ENCODE measurements at places on chromosomes 2 and 18.

DNA sequence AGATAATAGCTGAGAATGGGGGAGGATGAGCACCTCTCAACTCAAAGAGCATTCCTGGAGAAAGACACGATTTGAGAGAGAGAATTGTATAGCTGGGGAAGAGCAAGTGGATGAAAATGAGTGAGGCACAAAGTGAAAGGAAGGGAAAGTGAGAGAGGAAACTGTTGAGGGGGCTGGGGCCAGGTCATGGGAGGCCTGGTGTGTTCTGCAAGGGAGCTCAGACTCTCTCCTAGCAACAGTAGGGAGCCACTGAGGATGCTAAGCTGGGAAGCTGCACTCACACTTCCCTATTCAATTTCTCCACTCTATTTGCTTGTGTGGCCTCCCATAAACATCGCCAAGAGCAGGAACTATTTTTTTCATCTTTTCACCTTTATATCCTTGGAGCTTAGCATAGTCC lies 14.8 kb downstream of the EVA1A start:
- DNase-seq: no peak

DNA sequence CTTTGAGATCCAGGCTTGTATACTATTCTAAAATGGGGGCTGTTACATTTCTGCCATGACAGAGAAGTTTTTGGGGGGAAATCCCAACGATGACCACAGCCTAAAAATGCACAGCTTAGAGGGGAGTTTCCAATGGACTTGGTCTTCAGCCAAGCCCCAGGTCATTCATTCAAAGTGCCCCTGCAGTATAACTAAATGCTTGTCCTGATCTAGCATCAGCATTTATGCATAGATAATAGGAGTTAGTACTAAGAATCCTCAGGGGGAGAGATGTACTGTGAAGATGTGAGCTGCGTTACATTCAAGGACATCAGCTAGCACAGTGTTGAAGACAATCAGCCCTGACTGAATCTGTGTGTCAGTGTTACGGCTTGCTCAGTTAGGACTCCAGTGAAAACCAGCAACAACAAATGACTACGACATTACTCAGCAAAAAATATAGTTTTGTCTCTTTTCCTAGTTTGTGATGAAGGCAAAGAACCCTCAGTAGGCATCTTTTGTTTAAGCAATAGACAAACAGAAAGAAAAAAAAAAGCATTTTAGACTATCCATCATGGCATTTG lies 160.9 kb downstream of the ZEB2 start:
- no peak for DNase-seq

DNA sequence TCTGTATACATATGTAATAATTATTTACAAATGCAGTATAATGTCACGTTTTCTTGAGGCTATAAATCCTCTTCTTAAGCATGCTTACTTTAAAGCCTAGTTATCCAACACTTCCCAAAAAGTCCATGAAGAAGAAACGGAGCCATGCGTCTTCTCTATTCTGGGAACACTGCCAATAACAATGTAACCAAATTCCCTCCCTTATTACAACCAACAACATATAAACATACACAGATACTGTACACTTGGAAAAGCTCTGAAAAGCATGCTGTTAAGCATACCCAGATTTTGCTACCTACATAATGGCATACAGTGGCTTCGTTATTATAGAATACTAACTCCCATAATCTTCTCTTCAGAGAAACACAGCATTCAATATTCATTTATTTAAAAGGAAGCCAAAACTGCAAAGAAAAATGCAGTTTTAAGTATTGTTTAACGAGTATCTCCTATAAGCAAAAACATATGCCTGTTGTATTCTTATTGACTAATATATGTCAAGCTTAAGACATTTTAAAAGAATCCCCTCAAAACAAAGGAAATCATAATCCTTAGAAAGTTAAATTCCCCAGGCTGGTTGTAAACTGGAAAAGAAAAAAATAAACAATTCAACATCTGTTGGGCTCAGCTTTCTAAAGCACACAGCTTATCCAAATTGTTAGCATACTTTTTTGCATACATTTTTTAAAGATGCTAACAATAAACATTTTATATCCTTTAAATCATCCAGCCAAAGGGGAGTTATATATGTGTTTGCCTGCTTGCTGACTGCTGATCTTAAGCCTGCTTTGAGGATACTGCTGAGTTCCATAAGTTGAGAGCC lies 83.4 kb downstream of the SLC25A12 start:
- DNase-seq: no peak

- DNase-seq: no peak
These were observed 27.6 kb upstream of the OTOS start for GRCh38 chr2:240168041-240168440.

DNA sequence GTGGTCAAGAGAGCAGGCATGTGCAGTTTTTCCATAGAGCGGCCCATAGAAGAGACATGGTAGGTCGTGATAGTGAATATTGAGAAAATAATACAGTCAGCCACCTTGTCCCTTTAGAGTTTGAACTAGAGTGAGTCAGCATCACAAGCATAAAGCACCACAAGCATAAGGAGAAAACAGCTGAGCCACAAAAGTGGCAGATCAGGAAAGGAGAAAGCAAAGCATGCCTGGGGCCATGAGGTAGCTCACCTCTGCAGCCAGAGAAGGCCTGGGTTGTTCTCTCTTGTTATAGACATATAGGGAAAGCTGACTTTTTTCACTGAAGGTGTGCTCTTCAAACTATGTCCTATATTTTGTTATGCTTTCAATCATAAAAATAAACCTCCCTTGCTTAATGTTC lies 879.0 kb downstream of the DSC3 start:
- no peak for DNase-seq

GRCh38 chr2:83970217-83970929 lies 488.7 kb downstream of the SUCLG1 start:
- no peak for DNase-seq

- DNase-seq: no peak
These were observed 36.3 kb upstream of the MSTN start for GRCh38 chr2:190098851-190099250.

GRCh38 chr18:5266721-5267120 lies 28.8 kb downstream of the ZBTB14 start:
- no peak for DNase-seq

GRCh38 chr2:128365217-128365905 lies 46.7 kb upstream of the HS6ST1 start:
- no peak for DNase-seq

GRCh38 chr2:233688341-233688740 lies 4.3 kb upstream of the UGT1A6 start:
- no peak for DNase-seq

- DNase-seq: no peak
These were observed 28.8 kb downstream of the SNORC start for GRCh38 chr2:232898592-232899543.

DNA sequence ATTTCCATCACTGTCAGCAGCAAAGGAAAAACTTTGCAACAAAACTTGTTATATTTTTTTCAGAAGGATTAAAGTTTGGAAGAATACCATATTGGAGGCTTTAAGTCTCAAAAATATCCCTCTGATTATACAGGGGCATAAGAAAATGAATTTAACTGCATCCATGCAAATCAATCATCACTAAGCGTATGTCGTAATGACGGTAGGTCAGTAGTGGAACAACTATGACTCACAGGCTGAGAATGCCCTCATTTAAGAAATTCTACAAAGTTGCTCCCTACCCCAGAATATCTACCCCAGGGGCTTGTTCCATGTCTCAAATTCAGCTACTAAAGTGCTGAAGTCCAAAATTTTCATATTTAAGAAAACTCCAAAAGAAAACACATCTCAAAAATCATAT lies 12.5 kb upstream of the NAB1 start:
- no peak for DNase-seq

GRCh38 chr2:38075507-38076151 lies at the start of gene CYP1B1:
TSS of gene CYP1B1 (minus strand) at chr2:38076151. CDS start at chr2:38075388, 763 bp downstream.
- no peak for DNase-seq
